Fibroblast of the aortic adventitia (primary cell): ENCODE measurements at places on chromosomes 13 and 19. TPM values are rescaled to one million over a fixed set of nuclear protein-coding genes. Genes with fewer than 3 reads are reported as not detected.

The SIGLEC9 gene
- 0.09 TPM in 1 of 2 replicates, not detected in the other for total RNA-seq

The INSL3 gene
- not detected in 2 replicates for total RNA-seq

The KIR3DL2 gene
- total RNA-seq: not detected in 2 replicates

The ARHGAP45 gene
- 0.18 TPM in 1 of 2 replicates, not detected in the other for total RNA-seq

The NTF4 gene
- total RNA-seq: not detected in 2 replicates
